ENCODE measurements at places on chromosomes 11 and 22.

DNA sequence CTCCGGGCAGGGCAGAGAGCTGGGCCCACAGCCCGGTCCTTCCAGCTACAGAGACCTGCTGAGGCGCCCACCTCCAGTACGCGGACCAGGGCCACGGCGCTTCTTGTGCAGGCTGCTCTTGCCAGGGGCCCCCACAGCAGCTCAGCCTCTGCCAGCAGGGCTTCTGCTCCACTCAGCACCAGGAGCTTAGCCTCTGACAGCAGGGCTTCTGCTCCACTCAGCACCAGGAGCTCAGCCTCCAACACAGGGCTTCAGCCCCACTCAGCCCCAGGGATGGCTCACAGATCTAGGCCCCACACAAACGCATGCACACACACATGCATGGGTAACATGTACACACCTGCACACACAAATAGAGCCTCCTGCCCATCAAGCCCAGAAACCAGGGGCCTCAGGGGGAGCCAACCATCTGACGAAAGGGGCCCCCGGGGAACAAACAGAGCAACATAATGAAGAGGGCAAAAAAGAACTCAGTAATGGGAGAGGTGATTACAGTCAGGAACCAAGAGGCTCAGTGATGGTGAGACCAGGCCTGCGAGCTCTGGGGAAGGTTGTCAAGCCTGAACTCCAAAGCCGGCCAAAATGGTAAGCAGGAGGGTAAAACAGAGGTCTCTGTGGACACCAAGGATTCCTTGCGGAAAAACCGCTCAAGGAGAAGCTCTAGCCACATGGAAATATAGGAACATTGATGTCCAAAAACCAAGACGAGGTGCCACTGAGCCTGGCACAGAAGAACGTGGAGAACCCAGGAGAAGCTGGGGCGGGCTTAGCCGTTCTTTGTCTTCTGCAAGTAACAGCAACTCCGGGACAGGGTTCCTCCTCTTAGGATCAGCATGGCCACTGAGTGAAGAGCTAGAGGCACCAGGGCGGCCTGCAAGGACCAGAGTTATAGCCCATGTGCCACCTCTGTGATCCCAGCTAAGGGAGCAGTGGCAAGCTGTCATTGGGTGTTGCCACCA is 46.5 kb downstream of the GNB1L start:
- DNase-seq = peak; percentile 17

- no peak for DNase-seq
Measured at GRCh38 chr22:17907748-17908051, 116.7 kb downstream of the MICAL3 start.

GRCh38 chr11:134516529-134516928 is 104.5 kb upstream of the B3GAT1 start:
- no peak for DNase-seq

DNA sequence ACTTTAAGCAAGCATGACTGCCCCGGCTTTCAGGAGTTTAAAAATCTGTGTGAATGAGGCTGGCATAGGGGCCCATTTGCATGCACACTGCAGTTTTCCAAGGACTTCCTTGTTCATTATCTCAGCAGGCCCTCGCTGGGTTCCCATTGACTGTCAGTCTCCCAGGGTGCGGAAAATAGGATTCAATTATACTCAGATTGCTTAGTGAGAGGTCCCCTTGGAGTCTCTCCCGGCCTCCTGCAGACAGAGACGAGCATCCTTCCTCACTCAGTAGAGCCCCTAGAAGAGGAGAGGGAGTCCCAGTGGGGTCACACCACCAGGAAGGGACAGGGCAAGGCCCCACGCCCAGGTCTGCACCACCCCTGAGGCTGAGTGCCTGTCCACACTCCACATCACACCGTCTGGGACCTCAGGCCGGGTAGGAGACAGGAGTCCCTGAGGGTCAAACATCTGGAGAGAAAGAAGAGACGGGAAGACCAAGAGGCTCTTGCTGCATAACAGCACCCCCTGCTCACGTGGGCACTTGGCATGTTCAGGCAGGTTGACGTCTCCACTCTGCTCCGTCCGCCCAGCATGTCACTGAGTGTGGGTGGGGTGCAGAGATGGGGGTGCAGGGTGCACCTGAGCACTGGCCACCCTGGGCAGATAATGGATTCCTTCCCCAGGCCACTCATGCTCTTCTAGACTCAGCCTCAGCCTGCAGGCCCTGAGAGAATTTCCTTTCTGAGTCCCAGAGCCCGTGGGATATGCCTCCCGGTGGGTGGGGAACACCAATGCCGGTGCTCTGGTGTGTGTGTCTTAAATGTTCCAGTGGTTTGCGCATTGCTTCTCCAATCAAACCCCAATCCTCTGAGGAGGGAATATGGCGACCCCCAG is 58.8 kb downstream of the MCM5 start:
- DNase-seq = no peak

- DNase-seq = no peak
Measured at GRCh38 chr11:35106595-35106994, 32.4 kb upstream of the CD44 start.

DNA sequence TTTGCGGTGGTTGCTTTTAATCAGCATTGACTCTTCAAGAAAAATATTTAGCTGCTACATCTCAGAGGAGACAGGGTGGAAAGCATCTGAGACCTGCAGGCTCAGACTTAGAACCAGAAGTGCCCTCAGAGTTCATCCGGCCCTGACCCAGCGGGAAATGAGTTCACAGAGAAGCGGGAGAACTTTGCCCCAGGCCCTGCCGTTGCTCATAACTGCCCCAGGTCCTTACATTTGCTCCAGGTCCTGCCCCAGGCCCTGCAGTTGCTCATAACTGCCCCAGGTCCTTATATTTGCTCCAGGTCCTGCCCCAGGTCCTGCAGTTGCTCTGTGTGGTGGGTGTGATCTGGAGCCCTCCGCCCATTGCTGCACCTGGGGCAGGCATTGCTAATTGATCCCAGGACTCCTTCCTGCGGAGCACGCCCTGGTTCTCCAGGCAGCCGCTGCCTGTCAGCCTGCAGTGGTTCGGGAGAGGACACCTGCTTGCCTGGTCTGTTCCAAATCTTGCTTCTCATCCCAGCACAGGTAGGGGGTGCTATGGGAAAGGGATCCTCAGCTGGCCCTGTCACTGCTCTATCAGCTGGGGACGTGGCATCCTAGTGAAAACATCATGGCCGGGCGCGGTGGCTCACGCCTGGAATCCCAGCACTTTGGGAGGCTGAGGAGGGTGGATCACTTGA is 58.1 kb upstream of the PPP6R3 start:
- DNase-seq = no peak

GRCh38 chr11:134512571-134513538 is 100.8 kb upstream of the B3GAT1 start:
- DNase-seq = no peak
